ENCODE measurements at places on chromosomes 5 and 9.

GRCh38 chr5:102807878-102808502 is 52.9 kb downstream of the PAM start:
- DNase-seq, result peak; percentile 89

DNA sequence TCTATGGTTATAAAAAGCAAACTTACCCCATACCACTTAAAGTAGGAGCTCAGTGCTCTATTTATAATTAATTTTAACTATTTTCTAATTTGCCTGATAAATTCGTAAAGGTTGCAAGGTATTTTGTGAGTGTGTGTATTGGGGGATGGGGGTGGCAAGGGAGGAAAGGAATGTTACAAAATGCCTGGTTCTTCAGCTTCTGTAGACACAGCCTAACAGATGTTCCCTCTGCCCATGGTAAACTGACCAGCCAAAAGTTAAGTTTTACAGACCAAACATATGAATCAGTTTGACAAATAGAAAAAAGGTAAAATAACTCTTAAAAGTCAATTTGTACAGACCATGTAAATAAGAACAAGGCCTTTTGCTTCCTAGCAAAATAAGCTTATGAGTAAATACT is 232.6 kb downstream of the KIAA0825 start:
- no peak for DNase-seq

DNA sequence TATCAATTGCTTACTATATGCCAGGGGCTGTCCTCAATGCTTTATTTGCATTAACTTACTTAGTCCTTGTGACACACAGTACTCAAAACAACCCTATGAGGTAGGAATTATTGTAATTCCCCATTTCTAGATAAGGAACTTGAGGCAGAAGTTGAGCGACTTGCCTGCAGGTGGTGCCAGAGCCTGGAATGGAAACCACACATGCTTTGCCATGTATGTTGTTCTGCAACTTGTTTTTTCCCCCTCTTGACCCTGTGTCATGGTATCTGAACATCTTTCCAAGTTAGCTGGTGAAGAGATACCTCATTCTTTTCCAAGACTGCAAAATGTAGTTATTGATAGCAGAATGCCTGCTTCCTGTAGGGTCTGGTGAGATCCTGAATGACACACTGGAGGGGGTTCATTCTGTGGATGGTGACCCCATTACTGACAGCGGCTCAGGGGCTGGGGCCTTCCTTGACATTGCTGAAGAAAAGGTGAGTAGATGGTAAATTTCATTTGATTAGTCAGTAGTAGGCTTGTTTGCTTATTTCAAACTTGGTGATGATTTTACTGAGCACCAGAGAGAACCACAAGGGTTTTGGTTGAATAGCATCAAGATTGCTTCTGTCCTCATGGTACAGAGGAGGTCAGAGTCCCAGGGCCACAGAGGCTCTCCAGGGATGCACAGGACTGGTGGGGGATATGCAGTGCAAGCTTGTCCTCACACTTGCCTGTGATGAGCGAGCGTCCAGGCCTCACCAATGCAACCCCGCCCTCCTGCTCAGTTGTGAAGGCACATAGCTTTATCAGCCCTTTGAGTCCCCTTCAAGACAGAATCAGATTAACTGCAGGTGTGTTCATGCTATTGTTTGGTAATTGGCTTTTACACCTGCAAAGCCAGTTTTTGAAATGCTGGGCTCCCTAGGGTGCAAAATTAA is 57.0 kb downstream of the COL15A1 start:
- no peak for DNase-seq

GRCh38 chr9:80793706-80794105 is 895.6 kb downstream of the TLE1 start:
- DNase-seq, result no peak

DNA sequence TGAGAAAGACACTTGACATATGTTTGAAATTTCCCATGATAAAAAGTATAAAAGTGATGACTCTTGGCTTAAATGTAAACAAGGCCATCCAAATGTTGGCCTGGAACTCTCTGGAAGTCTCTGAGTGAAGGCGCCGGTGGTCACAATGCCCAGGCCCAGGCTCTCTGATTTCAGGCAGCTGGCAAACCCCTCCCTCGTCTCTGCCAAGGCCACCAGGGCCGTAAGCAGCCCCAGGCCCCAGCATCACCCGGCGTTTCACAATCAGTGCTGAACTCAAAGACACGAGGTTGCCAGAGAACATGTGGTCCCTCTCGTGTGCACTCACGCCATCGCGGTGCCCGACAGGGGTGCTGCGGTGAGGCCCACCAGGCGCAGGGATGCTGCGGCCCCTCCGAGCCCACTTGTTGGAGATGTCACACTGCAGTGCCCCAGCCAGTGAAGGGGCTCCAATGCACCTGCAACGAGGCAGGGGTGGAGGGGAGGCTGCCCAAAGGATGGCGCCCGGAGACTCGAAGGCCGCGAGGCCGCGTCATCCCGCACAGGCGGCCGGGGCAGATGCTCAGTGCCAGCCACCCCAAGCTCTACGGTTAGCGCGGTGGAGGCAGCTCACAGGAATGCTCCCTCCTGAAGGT is 15.0 kb downstream of the LPCAT1 start:
- no peak for DNase-seq

- no peak for DNase-seq
Observed at GRCh38 chr5:140595538-140596300, 31.1 kb downstream of the SLC35A4 start.

DNA sequence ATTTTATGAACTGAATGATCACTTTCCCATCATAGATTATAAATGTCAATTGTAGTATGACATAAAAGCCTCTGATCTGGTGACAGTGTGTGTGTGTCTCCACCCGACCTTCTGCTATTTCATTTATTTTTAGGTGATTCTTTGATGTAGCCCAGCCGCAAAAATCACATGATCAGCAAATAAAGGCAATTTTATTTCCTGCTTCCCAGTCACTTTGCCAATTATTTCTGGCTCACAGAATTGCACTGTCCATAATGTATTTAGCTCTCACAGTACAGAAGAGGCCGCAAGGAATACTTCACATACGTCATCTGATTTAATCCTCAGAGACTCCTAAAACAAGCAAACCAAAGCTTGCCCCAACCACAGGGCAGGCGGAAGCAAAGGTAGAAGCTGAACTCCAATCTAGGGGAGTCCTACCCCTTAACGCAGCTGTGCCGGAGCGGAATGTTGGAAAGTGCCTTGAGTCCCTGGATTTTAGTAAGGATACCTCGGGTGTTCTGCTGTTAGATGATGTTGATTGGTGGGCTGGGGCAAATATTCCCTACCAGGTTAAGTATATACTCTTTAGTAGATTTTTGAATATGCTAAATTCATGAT is 384.0 kb upstream of the IRX4 start:
- DNase-seq, result no peak

- no peak for DNase-seq
Observed at GRCh38 chr9:33164138-33164809, 2.9 kb downstream of the B4GALT1 start.

DNA sequence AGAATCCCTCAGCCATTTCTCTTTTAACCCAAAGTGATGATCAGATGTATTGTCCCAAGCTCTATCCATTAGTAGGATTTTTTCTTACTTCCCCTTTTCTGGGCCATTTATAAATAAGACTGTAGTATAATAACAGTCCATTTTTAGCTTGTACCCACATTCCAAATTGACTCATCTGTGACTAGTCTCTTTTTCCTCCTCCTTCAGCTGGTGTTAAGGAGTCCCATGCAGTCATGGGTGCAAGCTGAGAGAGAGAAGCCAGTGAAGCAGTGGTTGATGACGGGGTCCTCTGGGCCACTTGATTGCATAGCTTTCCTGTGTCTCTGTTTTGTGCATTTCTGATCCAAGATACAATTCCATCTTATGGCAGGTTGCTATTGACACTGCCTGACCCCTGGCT is 476.0 kb upstream of the CD180 start:
- DNase-seq, result no peak

DNA sequence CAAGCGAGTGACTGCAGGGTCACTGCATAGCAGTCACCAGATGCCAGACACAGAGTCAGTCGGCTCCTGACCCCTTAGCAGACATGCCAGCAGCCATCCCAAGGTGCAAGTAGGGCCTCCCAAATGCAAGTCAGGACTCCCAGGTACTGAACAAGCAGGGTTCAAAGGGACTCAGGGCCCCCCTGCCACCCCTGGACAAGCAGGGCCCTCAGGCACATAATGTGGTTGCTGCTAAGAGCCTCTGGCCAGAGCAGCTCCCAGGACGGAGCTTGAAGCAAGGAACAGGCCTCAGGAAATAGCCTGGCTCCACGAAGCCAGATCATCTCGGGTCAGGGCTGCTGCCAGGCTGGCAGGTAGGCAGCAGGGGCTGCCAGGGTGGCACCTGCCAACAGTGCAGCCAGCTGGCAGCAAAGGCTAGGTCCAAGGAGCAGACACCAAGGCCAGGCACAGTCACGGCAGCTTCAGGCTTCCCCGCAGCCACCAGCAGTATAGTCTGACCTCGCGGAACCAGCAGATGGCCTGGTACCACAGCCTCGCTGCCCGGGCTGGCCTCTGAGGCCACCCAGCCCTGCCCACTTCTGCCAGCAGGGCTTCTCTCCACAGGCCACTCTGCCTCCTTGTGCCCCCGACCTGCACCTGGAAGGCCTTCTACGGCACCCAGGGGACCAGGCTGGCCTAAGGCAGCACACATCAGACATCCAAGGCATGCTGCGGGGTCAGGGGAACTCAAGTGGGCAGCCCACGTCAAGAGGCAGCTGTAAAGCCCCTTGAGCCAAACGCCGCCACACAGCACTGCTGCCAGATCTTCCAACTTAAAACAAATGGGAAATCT is 7.4 kb downstream of the EEIG1 start:
- no peak for DNase-seq

- DNase-seq, result no peak
Observed at GRCh38 chr9:120655005-120655622, 59.2 kb downstream of the MEGF9 start.

DNA sequence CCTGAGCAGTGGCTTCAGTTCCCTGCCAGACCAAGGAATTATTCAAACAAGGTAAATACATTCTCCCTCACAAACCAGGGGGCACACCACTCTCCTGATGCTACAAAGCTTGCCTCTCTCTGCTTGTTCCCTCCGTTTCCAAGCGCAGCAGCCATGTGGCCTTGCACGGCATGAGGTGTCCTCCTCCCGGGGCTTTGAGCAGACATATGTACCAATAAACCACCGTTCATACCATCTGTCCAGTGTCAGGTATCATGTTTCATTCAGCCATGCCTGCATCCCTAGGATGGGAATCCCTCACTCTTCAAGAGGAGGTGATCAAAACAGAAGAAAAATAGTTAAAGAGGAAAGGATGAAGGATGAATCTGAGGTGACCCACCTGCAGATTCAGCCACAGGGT is 282.7 kb downstream of the ENC1 start:
- no peak for DNase-seq

- no peak for DNase-seq
Observed at GRCh38 chr9:134064711-134065110, 3.1 kb downstream of the BRD3 start.

DNA sequence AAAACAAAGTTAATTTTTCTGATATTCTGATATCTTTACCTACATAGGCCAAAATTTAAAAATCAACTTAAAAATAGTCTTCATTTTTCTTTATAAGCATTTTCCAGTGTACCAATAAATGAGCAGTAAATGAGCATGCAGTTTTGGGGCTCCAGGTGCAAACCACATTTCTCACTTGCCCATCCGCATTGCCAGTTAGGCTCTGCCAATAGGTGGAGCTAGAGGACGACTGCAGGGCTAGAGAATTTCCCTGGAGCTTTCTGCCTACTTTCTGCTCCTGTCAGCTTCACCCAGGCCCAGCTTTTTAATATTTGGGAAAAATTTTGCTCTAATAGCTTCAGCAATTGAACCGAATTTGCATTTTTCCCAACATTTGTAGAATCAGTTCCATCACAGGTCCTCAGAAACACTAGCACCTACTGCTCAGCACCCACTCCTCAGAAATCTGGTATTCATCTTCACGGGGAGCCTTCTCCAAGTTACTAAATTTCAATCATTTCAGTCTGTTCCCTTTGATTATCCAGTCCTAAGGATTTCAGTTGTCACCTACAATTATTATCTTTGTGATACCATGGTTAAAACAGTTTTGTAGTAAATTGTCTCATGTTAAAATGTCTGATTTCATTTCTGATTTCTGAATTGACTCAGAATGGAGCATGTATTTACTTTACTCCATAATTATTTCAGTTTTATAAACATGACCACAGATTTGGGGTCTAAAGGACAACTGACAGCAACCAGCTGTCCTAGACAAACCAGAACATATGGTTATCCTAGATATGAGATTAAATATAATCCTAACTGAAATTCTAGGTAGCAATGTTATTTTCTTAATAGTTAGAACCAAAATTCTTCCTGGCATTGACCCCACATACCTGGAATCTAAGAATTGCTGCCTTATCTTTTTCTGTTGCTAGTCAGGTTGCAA is 104.6 kb upstream of the FAM174A start:
- DNase-seq, result no peak

- DNase-seq, result no peak
Observed at GRCh38 chr9:134320126-134320867, 6.0 kb upstream of the RXRA start.

DNA sequence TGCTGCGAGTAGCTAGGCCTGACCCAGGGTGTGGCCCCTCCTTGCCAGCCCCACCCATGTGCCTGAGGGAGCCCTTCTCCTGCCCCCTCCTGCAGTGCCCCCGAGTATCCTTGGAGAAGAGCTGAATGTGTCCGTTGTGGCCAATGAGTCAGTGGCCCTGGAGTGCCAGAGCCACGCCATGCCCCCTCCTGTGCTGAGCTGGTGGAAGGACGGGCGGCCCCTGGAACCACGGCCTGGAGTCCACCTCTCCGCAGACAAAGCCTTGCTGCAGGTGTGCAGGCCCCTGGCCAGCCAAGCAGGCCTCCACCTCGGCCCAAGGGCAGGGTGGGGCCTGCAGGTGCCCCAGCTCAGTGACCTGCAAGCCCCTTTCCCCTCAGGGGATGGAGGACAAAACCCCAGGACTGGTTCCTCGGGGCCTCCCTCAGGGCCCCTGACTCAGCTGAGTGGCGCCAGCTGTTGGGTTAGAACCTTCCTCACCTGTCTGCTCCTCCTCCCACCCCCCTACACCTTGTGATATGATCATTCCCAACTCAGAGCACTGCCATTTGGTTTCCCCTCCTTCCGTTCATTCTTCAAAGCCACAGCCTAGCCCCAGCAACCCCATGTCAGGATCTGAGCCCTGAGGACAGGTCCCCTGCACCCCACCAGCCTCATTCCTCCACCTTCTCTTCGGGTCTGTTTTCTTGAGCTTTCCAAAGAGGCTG is 80.0 kb upstream of the ASS1 start:
- no peak for DNase-seq

- DNase-seq, result peak; percentile 16
Observed at GRCh38 chr5:45038366-45038987, 229.7 kb downstream of the MRPS30 start.

DNA sequence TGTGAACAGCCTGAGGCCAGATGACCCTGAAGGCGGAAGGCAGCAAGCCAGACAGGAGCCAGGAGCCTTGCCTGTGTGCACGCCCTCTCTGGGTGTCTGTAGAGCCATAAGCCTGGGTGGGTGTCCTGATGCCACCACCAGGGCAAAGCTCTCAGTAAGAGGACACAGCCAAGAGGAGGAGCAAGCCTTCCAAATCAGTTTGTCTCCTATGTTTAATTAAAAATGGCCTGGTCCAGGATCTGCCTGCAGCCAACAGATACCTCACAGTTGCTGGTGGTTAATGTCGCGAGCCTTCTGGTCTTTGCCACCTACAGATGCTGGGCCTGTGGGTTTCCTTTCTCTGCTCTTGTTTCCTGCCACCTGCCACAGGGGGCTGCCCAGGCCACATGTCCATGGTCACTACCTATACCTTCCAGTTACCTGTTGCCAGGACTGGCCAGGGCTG is 56.9 kb downstream of the SYK start:
- DNase-seq, result no peak

Measured in NCI-H2081 treated with DMSO at 0.1 percent for 48 hours (cell line).